NB4 (cell line): ENCODE measurements at places on chromosomes 6 and 20.

DNA sequence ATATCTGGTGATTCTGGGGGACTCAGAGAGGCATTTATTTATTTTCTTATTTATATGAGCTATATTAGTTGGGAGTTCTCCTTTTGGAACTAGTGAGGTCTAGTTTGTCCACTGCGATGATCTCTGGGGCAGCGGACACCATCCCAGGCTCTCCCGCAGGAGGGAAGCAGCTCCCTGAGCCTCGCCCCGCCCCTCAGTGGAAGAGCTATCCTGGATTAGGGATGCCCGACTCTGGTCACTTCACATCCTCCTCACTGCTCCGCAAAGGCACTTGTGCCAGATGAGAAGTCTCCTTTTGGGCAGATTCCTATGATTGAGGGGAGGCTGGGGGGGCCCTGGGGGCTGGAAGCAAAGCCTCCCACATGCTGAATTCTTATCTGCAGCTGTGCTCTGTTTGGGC, 3.6 kb upstream of the MAS1 start:
- DNase-seq = no peak

DNA sequence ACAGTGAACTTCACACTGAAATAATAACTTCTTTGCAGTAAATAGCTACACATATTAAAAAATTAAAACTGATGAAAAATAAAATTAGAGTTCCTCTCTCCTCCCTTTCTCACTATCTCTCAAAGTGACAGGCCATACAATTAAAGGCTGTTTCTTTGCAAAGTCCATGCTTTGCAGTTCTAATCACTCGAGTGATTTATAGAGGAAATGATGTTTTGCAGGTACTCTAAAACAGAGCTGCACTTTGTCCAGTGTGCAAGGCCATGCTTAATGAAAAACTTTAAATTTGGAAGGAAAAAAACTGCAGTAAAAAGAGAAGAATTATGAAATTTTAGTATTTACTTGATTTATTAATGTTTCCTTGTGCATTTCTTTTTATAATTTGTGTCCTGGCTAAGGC, 112.5 kb downstream of the GMDS start:
- DNase-seq = no peak

DNA sequence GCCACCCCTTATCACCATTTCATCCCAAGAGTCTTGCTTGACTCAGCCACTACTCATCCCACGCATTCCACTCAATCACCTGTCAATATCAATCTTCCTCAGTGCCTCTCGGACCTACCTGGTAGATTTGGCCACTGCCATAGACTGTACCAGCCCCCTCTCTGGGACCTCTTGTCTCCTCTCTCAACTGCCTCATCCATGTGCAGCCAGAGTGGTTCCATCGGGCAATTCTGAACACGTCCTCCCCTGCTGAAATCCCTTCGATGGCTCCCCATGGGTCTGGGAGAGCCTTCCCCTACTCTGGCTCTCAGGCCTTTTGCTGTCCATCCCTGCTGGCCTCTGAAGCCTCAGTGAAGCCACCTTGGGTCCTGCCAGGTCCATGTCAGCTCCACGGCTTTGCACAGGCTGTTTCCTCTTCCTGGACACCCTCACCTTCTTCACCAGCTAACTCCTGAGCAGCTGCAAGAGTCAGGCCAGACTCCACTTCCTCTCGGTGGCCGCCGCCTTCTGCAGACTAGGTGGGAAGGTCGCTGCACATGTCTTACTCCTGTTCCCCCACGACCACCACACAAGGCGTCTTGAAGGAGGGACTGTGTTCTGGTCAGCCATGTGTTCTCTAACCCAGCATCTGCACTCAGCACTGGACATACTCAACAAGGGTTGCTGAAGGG, 120.4 kb downstream of the TOX2 start:
- DNase-seq = no peak

- no peak for DNase-seq
Observed at GRCh38 chr20:58169450-58169849, 59.0 kb downstream of the ANKRD60 start.

- DNase-seq = no peak
Observed at GRCh38 chr20:1809131-1809572, 86.1 kb upstream of the SIRPA start.

- DNase-seq = no peak
Observed at GRCh38 chr20:17912916-17913315, 55.7 kb downstream of the SNX5 start.
